ENCODE measurements at places on chromosomes 7 and 10.

DNA sequence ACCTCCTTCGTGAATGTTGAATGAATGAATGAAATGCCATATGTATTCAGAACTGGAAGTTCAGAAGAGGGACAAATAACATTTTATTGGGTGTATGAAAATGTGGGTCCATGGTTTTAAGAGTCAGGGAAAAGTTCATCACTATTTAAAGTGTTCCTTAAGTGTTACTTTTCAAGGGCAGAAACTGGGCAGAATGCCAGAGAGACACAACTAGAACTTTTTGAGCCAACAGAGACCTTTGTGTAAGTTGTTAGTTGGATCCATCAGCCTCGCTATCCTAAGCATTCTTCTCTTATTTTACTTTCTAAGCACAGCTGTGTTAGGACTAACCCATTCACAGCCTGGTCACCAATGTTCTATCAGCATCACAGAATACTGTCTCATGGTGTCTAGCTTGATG lies 13.6 kb upstream of the TAF3 start:
- DNase-seq: no peak

- DNase-seq: no peak
These were observed 15.8 kb downstream of the VOPP1 start for GRCh38 chr7:55556492-55556891.

DNA sequence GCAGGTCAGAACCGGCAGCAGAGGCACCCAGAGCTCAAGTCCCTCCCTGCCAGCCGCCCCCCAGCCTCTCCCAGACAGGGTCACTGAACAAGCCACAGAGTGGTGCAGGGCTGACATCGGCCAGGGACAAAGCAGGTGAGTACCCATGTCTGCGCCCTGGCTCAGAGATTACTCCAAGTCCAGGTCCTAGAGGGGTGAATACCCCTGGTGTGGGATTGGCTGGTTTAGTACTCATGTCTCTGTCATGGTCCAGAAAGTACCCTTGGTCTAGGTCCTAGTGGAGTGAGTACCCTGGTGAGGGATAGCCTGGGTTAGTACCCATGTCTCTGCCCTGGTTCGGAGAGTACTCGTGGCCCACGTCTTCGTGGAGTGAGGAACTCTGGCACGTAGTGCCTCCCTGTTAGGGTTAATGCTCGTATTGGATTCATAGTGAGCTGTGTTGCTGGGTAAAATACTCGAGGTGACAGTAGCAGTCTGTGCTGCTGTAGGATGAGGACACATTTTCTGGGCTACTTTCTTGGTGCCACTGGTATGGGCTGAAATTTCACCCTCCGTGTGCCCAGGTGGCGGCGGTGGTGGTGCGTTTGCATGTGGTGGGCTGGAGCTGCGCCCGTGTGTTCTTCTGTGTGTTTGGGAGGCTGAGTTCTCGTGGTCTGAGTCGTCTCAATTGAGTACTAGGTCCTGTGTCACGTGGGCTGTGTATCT lies 25.5 kb upstream of the KNDC1 start:
- DNase-seq: no peak

DNA sequence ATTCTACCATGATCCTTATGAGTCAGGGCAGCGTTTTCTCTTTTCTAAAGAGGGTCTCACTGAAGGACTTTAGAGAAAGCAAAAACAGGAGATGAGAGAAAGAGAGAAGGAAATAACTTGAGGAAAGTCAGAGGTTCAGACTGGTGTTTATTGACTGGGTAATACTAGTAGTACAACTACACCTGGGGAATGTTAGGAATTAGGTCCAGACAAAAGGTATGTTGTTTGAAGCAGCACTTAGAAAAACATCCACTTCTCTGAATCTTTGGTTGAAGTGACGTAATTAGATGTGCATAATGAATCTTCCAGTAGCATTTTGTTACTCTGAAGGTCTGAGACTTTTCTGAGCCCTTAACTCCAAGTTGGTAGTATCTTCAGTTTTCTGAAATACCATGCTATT lies 380.3 kb upstream of the LRGUK start:
- no peak for DNase-seq

- no peak for DNase-seq
These were observed 10.3 kb upstream of the DNAAF5 start for GRCh38 chr7:716222-716621.
